NAMALWA (cell line): ENCODE measurements at places on chromosomes 12 and 14.

GRCh38 chr12:25950329-25951115 lies 8.0 kb upstream of the RASSF8 start:
- DNase-seq = no peak

DNA sequence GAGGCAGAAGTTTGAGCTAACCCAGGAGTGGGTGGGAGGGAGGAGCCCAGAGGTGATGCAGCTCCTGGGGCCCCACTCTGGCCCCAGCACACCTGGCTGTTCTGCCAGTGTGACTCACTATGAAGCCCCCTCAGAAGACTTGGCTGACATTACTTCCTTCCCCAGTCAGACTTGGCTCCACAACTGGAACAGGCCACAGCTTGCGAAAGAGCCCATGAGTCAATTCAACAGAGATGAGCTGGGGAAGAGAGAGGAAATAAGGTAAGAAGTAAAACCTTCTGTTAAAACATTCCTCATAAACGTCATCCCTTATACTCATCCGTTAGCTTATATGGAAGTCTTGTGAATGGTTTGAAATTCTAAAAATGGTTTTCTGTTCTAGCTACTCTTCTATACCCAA lies 245.9 kb downstream of the ADAMTS20 start:
- DNase-seq = no peak

- DNase-seq = peak; percentile 93
Observed at GRCh38 chr12:56208006-56208405, 13.7 kb downstream of the RNF41 start.

DNA sequence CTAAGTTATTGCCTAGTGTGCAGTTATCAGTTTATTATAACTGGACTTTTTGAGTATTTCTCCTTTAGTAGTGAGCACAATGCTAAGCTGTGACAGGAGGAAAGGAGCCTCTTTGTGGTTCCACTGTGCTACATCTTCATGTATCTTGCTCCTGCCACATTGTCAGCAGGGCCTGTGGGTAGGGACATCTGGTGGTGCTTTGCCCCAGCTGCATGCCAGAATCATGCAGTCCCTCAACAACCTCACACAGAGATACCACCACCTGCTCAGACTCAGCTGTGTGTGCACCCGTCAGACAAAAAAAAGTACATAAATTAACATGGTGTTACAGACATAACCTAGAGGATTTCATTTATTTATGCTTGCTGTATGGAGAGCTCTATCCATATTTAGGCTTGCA lies 51.1 kb downstream of the MIS18BP1 start:
- DNase-seq = peak; percentile 62

- no peak for DNase-seq
Observed at GRCh38 chr14:22532345-22533056, 56.5 kb downstream of the DAD1 start.

DNA sequence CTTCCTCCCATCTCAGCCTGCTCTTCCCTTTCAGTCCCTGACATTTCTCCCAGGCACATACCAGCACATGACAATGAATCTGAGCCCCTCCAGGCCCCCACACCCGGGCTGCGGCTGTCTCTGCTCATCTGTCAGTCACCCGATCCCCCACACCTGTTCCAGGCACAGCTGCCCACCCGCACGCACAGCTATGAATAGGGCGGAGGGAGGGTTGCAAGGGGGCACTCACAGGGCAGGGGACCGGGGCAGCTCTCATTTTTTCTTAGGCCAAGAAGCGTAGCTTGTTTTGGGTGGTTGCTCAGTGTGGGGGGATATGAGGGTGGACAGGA lies 43.7 kb upstream of the TSPAN9 start:
- DNase-seq = no peak

GRCh38 chr12:3158851-3159465 lies 81.8 kb downstream of the TSPAN9 start:
- DNase-seq = no peak

- no peak for DNase-seq
Observed at GRCh38 chr12:121162384-121162783, 29.7 kb downstream of the P2RX7 start.

GRCh38 chr14:50763382-50764007 lies 67.5 kb downstream of the NIN start:
- no peak for DNase-seq

DNA sequence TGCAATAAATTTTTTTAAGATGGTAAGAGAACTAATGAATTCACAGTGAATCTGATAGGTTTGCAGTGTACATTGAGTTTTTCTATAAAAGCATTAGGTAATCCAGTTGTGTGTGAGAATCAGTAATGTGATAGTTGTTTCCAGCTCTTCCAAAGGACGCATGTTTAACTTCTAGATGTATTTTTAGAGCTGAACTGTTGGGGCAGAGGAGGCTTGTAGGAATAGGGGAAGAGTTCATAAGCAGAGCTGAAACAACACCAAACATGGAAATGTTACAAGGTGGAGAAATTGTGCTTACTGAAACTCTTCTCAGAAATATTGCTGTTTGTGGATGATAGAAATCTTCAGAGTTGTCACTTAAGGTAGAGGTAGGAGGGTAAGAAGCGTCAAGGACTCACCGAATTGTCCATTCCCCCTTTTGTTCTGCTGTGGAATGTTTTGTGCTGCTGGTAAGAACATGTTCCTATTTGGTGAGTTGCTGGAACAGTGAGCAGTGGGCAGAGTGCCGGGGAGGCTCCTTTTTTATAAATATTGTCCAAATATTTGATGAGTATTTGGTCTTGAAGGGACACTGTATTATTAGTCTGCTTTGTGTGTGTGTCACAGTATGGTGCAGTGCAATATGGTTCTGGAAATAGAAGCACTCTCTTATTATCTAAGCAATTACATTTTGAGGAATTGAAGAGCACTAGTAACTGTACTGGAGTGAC lies 76.7 kb downstream of the ANO6 start:
- no peak for DNase-seq

DNA sequence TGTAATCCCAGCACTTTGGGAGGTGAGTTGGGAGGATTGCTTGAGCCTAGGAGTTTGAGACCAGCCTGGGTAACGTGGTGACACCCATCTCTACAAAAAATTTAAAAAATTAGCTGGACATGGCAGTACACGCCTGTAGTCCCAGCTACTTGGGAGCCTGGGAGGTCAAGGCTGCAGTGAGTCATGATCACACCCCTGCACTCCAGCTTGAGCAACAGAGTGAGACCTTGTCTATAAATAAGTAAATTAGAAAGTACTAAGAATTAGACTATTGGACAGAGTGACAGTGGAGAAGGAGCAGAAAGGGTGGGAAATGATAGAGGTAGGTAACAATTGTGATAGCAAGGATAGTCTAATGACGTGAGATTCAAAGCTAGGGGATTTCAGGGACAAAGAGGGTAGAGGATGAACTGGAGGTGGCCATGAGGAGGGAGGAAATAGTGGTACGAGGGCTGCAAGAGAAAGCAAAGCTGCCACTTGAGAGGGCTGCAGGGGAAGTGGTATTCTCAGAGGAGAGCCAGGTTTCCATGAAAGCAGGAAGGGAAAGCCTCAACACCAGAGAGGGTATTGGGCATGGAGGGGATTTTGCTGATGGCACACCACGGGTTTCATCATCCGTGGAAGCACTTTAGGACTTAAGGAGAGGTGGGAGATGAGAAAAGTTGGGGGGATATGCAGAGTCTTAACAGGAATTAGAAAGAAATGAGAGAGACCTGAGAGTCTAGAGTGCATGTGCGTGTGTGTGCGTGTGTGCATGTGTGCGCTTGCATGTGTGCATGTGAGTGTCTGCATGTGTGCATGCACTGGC lies 85.6 kb downstream of the SYNE2 start:
- DNase-seq = no peak

DNA sequence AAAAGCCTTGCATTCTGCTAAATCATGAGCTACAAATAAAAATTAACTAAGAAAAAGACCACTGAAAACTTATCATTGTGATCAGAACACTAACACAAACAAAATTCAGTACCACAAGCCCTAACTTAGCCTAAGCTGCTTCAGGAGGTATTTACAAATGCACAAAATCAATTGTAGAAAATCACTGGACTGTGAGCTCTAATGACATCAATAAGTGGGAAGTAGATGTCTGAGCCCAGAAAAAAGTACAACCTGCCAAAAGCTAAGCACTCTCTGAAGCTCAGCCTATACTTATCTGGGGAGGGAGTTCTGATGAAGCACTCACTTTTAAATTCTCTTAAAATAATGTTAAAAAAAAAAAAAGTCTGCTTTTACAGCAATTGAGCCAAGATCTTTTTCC lies 92.9 kb downstream of the SLCO1B1 start:
- no peak for DNase-seq

- no peak for DNase-seq
Observed at GRCh38 chr14:21672116-21672515, 1.5 kb downstream of the OR4E1 start.

DNA sequence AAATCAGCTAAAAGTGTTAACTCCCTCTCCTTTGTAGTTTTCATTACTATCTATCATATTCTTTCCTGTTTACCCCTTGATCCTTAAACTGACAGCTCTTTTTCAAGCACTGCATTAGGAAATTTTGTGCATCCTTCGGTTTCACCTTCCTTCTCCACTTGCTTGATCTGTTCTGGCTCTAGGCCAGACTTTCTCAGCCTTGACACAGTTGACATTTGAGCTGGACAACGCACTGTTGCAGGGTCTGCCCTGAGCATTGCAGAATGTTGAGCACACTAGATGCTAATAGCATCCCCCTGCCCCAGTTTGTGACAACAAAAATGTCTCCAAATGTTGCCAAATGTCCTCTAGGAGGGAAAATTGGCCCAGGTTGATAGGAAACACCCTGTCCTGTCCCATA lies 75.4 kb upstream of the KCNJ8 start:
- DNase-seq = no peak

DNA sequence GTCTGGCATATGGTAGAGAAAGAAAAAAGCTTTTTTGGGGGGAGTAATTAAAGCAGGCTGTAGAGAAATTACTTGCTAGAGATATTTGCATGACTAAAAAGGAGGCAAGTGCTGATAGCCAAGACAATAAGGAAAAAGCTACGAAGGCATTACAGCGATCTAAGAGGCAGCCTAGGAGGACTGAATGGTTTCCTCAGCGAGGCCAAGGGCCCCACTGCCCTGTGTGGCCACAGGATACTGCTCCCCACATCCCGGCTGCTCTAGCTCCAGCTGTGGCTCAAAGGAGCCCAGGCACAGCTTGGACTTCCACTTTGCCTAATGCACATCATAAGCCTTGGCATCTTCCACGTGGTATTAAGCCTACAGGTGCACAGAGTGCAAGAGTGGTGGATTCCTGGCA lies 53.6 kb downstream of the LRRIQ1 start:
- DNase-seq = no peak

- peak; percentile 36 for DNase-seq
Observed at GRCh38 chr14:99389174-99389826, 91.4 kb downstream of the SETD3 start.

DNA sequence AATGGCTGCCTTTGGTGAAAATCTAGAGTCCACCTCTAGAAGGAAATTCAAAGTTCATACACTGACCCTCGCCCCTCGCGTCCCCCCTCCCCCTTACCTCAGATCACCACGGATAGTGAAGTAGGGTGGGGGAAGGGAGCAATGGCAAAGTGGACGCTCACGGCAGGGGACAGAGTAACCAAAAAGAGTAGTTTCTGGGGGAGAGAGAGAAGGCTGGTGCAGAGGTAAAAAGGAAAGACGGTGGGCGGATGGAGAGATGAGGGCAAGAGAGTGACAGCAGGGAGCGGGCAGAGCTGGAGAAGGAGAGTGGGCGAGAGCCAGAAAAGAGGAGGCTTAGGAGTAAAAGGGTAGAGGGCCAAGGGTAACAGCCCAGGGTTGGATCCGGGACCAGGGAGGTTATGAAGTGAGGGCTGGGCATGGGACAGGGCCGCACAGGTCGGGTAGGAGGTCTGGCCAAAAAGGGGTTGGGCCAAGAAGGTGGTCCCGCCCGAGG lies 423 bp downstream of the ALDH6A1 start:
- DNase-seq = no peak

DNA sequence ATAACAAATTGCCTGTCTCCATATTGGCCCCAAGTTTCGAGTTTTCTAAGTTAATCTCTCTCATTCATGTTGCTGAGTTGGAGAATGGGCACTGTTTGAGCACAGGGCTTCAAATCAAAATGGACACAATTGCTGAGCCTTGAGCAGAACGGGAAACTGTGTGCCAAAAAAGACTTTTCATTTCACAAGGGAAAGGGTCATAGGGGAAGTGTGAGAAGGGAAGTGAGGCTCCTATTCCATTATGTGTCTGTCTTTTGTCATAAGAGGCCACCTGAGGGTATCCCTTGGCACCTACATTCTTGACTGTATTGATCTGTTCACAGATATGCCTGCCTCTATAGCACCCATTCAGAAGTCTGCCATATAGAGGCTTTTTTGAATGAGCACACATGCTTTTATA lies 59.1 kb downstream of the TTLL5 start:
- no peak for DNase-seq

- DNase-seq = no peak
Observed at GRCh38 chr12:64243809-64244208, 21.7 kb upstream of the KICS2 start.

- no peak for DNase-seq
Observed at GRCh38 chr12:122368361-122369073, 54.0 kb downstream of the CLIP1 start.

GRCh38 chr12:90280033-90280432 lies 571.4 kb upstream of the ATP2B1 start:
- DNase-seq = no peak

DNA sequence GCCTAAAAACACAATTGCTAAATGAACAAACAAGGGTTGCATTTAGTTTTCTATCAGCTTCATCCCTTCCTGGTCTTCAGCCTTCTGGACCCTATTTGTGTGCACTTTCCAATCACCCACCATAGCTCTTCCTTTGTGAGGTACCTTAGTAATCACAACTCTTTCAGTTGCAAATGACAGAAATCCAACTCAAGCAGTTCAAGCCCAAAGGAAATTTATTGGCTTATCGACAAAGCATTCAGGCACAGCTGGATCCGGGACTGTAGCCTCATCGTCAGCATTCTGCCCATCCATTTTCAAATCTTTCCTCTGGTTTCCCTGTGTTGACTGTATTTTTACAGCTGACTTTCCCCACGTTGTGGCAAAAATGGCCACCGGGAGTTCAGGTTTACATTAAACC lies 148.6 kb upstream of the VASH1 start:
- no peak for DNase-seq

DNA sequence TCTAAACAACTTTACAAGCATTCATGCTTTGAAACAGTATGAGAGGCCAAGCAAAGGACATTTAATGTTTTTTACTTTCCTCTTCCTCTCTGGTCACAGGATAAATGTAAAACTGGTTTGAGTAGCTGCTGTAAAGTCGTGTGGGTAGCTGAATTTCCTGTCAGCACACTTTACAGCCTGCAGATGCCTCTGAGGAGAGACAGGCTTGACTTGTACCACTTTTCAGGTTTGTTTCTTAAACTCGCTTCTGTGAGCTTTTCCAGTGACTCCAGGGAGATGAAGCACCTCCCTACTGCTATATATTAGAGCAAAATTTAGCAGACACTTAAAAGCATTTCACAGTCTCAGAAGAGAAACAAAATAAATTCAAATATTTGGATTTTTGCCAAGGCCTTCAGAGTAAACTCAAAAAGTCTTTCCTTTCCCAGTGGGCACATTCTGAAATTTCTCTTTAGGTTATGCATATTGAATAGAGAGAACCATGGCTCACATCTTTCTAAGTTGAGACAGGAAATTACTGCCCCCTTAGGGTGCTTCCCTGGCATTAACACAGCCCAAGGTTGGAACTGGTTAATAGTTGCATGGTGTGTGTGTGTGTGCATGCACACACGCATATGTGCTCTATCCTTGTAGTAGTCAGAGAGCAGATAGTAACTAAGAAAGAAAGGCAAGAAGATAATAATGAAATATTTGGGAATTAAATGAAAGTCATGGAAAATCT lies 557.3 kb upstream of the MIS18BP1 start:
- peak; percentile 4 for DNase-seq
